ENCODE measurements at places on chromosomes 5 and 9.

GRCh38 chr5:78809444-78809843 lies 160.9 kb upstream of the LHFPL2 start:
- DNase-seq, result no peak

GRCh38 chr9:84759804-84760203 lies 90.3 kb downstream of the NTRK2 start:
- DNase-seq, result no peak

DNA sequence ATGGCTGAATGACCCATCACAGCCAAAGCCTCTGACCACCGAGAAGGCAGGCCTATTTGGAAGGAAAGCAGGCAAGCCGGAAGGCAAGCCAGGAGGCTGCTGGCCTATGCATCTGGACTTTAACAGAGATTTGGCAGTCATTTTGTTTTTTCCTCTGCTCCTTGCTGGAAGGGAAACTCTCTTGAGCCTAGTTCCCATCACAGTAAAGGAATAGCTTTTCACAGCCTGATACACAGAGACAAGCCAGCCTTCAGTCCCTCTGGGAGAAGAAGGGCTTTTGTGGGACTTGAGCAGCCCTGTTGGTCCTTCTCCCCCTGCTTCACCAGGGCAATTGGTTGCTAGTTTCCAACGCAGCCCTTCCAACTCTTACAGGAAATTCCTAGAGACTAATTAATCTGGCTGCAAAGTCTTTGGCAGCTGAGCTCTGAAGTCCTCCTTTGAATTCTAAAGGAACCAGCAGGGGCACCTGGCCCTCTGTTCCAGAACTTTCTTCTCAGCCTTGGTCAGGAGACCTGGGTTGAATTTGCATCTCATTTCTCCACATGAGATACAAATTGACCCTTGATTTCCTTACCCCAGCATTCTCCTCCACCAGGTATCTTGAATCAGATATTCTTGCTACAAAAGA lies 157.3 kb upstream of the EPB41L4A start:
- no peak for DNase-seq

GRCh38 chr5:94901191-94901979 lies 282.9 kb downstream of the SLF1 start:
- peak; percentile 83 for DNase-seq

GRCh38 chr5:7315118-7315517 lies 80.8 kb upstream of the ADCY2 start:
- no peak for DNase-seq

DNA sequence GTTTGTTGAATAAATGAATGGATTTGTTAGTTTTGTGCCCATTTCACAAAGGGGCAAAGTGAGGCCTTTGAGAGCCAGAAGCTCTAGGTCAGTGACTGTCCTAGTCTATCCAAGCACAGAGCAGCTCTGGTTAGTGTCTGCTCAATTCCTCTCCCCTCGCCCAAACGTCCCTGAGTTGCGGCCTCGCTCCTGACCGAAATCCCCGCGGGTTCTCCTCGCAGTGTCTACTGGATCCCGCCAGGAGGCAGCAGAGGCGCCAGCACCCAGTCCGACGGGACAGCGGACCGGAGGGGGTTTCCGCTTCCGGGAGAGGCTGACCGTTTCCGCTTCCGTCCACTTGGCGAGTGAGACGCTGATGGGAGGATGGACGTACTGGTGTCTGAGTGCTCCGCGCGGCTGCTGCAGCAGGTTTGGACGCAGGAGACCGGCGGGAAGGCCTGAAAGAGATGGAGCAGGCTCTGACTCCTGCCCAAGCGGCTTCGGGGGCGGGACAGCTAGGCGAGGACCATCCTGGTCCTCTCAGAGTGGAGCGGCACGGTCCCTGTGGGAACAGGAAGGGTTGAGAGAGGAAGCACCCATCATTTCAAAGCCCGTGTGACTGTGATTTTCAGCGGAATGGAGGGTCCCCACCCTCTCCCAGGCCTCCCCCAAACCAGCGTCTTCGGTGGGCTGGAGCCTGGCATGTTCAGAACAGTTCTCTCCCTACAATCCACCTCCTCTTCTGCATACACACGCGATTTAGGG lies at the start of gene RARS1:
RARS1 (plus strand) TSS at position 336 of the 744 bp plus-strand sequence; CDS start at position 364, 28 bp downstream.
- DNase-seq, result peak; percentile 95

GRCh38 chr5:116395631-116396203 lies 178.9 kb downstream of the SEMA6A start:
- no peak for DNase-seq

DNA sequence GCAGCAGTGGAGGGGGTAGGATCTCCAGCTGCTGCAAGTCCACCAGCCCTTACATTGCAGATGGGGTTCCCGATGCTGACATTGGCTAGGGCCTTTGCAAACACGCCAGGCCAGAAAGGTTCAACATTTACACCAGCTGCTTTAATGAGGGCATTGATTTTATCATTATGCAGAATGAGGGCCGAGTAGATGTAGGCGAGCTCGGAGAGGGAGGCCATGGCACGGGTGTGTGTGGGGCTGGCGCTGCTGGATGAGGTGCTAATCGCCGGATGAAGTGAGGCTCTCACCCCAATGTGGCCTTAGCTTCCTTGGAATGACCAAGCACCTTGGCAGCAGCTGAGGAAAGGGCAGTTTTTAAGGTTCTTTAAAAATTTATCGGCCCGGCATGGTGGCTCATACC lies 27.4 kb downstream of the PHAX start:
- DNase-seq, result no peak

DNA sequence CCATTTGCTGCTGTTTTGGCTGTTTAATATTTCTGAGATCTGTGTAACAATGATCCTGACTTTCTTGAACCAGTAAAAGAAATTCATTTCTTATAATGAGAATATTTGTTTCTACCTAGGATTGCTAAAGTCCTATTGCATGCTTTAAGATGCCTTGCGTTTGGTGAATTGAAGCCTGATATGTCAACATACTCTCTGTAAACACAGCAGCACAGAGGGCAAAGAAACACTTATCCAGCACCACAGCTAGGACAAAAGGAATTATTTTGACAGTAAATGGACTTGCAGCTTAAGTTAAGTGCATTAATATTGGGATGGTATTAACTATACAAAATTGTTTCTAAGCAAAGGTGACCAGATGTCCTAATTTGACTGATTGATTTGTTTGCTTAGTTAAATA lies 2031.2 kb upstream of the CDH6 start:
- DNase-seq, result no peak

GRCh38 chr9:92749934-92750315 lies 14.7 kb downstream of the BICD2 start:
- DNase-seq, result no peak

DNA sequence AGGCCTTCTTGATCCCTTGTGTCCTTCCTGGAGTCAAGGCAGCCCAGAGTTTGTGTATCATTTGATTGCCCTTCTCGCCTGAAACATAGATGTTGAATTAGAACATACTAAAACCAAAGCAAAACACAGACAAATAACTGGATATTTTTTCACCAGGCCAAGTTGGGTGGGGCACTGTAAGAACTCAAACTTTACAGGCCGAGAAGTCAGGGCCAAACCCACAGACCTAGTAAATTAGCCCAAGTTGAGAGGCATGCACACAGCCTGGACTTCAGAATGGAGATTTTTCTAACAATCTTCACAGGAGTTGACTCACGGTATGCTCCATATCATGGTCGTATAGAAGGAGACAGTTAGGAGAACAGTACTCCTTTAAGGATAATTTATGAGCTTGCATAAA lies 121.7 kb downstream of the PIK3R1 start:
- no peak for DNase-seq

GRCh38 chr9:35313460-35313859 lies 151.7 kb downstream of the UNC13B start:
- DNase-seq, result no peak

DNA sequence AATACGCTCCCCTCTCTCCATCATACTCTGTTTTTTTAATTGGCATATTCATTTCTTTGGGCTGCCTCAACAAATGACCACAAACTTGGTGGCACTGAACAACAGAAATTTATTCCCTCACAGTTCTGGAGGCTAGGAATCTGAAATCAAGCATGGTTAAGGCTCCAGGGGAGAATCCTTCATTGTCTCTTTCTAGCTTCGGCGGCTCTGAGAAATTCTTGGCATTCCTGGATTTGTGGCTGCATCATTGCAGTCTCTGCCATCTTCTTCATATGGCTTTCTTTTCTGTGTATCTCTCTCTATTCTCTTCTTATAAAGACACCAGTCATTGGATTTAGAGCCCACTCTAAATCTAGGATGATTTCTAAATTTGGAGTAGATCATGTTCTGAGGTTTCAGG lies 10.9 kb upstream of the SLC24A2 start:
- no peak for DNase-seq

GRCh38 chr5:158856291-158856690 lies 243.4 kb downstream of the EBF1 start:
- no peak for DNase-seq

- no peak for DNase-seq
Measured at GRCh38 chr5:167814040-167814439, 477.4 kb upstream of the WWC1 start.

DNA sequence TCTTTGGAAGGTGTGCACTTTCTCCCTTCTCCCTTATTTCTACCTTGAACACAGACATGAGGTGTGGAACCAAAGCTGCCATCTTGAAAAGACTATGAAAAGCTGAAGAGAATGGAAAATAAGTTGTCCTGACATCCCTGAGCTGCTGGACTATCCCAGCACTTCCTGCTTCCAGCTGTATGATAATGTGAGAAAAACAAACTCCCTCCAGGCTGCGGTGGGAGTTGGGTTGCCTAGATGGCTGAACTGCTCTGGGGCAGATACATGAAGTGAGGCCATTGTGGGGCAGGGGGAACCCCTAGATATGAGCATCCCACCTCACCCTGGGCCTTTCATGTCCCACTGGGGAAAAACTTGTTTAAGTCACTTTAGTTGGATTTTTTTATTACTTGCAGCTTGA lies 82.4 kb downstream of the BOD1 start:
- DNase-seq, result no peak

GRCh38 chr5:90408571-90409317 lies 812 bp downstream of the CETN3 start:
- DNase-seq, result peak; percentile 26

DNA sequence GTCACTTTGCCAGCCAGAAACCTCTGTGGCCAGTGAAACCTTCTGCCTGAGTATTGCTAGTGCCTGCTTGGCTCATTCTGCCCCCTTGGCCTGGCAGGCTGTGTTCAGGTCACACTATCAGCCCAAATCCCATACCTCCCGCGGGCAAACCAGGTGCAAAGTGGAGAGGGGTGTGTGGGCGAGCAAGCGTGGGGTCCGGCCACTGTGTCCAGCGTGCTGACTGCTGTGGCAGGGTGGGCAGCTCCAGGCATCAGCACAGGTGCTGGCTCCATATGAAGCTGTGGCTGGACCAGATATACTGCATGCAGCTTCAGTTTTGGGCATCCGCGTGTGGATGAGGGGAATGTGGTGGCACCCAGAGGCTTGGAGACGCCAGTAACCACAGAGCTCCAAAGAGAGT lies 576.5 kb upstream of the EDIL3 start:
- no peak for DNase-seq

DNA sequence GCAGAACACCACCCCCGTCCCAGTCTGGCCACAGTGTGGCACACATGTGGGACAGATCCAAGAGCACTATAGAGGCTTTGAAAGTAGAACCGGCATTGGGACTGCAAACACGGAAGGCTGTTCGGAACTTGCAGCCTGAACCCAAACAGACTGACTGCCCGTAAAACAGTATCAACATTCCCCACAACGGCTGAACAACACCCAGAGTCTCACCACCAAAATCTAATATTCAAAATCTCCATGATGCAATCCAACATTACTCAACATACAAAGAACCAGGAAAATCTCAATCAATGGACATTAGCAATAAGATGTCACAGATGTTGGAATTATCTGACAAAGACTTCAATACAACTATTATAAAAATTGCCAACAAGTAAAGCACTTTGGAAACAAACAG lies 82.3 kb downstream of the ROR2 start:
- no peak for DNase-seq

- DNase-seq, result no peak
Measured at GRCh38 chr5:163508753-163509152, 3.3 kb downstream of the MAT2B start.

- peak; percentile 62 for DNase-seq
Measured at GRCh38 chr5:109739741-109740728, 50.3 kb downstream of the MAN2A1 start.

- DNase-seq, result no peak
Measured at GRCh38 chr5:64688391-64688790, 1.9 kb upstream of the SHISAL2B start.

DNA sequence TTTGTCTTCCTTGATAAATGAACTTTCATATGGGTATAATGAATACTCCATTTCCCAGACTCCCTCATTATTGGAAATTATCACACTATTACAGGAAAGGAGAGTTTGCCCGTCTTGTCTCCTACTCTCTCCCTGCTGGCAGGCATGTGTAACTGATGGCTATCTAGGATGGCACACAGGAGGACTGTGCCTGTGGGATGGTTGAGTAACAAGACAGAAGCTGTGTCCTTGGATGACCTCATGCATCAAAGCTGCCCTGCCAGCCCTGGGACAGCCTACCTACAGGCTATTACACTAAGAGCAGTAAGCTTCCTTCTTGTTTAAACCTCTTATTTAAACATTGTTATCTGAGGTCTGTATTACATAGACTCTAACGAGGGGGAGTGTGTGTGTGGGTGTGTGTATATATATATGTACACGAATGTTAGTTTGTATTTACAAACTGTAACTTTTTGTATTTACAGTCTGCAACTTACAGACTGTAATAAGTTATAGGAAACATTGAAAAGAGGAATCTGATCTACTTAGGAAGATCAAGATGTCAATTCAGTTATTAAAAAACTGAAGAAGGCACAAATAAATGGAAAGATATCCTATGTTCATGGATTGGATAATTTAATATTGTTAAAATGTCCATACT lies 247.6 kb upstream of the ACO1 start:
- no peak for DNase-seq

DNA sequence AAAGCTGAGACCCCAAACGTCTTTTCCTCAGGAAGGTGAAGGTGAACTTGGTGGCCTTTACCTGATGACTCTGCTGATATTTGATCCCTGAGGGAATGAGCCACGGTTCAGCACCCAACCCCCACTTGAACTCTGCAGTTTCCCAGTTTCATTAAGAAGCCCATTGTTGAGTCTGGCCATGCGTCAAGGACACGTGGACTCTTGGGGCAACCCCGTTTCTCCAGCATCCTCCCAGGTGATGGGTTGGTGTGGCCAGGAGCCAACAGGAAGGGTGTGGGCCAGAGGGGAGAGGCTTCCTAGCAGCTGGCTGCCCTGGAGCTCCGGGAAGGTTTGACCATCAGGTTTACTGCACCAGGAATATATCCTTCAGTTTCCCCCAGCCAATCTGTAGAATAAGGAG lies 59.5 kb upstream of the GNE start:
- DNase-seq, result peak; percentile 24

- no peak for DNase-seq
Measured at GRCh38 chr5:12459326-12459725, 555.1 kb upstream of the CTNND2 start.

Measured in ELR (cell line).